ENCODE measurements at places on chromosomes 4 and X. TPM values are rescaled to one million over a fixed set of nuclear protein-coding genes. Genes with fewer than 3 reads are reported as not detected.

DNA sequence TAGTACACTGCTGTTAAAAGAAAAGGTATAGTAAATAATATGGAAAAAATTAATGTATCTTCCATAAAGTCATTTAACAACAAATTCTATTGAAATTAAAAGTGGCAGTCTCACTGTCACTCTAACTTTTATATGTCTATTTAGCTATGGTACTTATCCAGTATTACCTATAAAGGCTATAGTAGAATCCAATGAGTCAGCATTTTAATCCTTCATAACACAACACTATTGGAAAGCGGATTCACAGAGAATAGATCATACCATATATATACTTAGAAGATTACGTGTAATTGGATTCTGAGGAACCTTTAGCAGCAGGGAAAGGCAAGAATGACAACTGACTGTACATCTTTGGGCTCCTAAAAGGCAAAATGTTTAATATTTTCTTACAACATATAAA, 1942.6 kb downstream of the PCDH7 start:
- H3K36me3 ChIP-seq, result no peaks in the 10 kb centered on the region
- H3K4me1 ChIP-seq, result no peaks in the 10 kb centered on the region
- H3K27me3 ChIP-seq, result no peaks in the 10 kb centered on the region
- DNase-seq, result no peak
- H3K27ac ChIP-seq, result no peak overlapping the region

Gene MAP9
- total RNA-seq, result 8.8 TPM

DNA sequence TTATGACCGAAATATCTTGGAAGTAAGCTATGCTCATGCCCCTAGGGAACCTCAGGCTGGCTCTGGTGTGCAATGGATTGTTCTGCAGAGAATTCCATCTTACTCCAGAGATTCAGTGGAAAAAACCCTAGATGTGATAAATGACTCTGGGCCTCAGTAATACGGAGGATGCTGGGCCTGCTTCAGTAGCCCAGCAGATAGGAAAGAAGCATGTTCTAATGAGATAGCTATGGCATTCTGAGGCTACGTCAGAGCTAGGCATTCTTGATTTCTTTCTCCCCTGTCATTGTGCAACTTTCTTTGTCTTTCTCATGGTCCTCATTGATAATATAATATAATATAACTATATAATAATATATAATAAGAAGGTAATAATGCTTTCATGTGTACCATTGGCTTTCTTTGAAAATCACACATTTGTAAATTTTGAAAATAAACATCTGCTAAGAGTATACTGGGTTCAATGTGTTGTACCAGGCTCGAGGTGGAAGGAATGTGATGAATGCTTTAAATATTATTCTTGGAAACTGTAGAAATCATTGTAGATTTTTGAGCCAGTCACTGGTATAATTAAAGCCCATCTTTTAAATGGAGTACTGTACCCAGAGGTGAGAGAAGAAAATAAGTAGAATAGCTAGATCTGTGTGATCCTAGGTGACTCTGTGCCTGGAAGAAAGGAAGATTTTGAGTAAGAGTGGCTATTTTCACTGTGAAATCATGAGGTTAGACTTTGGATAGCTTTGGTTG, 152.0 kb downstream of the IL15 start:
- H3K4me1 ChIP-seq, result no peaks in the 10 kb centered on the region
- no peak for DNase-seq
- H3K36me3 ChIP-seq, result no peaks in the 10 kb centered on the region
- no peak overlapping the region for H3K27ac ChIP-seq

DNA sequence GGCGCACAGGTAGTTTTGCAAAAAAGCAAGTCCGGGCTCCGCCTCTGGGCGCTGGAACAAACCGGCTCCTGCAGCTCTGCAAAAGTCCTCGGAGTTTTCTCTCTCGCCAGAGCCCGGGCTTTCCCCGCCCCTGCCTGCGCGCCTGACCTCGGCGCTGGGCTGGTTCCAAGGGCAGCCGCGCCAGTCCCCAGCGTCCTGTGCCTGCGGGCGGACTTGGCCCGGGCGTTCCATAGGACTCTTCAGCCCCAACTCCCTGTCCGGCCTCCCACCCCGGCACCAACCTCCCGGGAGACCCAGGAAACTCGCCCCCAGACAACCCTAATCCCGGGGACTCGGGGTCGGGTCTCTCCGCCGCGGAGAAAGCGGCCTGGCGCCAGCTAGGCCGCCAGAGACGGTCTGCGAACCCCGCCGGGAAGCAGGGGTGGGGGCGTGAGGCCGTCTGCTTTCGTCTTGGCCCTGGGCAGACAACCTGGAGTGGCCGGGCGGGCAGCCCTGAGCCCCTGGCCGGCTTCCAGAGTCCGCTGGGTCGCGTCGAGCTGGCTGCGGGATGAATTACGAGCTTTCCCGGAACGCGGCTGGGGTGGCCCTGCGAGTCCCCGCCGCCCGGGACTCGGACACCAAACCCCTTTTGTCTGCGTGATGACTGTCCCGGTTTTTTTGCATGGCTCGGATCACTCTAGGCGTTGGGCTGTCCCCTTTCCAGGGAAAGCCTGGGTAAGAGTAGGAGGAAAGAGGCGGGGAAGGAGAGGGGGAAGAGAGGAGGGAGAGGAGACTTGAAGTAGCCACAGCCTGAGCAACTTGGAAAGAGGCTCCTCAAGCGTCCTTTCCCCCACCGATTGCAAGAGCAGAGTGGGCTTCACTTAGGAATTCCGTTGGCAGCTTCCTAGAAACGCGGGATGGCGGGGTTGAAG, 916 bp downstream of the MXRA5 start:
- DNase-seq, result peak; percentile 49
- H3K4me1 ChIP-seq, result peaks cover 3% of the 10 kb centered on the region
- no peaks in the 10 kb centered on the region for H3K36me3 ChIP-seq
- H3K4me3 ChIP-seq, result peak overlapping the region; percentile 57
- peak overlapping the region; percentile 75 for H3K27ac ChIP-seq

Gene INPP4B
- 93.4 TPM for total RNA-seq

GRCh38 chr4:70627620-70628019, 924 bp upstream of the ENAM start:
- H3K27me3 ChIP-seq, result no peaks in the 10 kb centered on the region
- H3K27ac ChIP-seq, result no peak overlapping the region
- no peaks in the 10 kb centered on the region for H3K36me3 ChIP-seq
- DNase-seq, result no peak
- no peak overlapping the region for H3K4me3 ChIP-seq

- no peaks in the 10 kb centered on the region for H3K27me3 ChIP-seq
- no peak for DNase-seq
- H3K27ac ChIP-seq, result no peak overlapping the region
Measured at GRCh38 chr4:74320559-74321118, 12.4 kb downstream of the EPGN start.

GRCh38 chr4:87313756-87314155, 8.9 kb downstream of the HSD17B13 start:
- H3K27ac ChIP-seq, result no peak overlapping the region
- H3K4me3 ChIP-seq, result no peak overlapping the region
- H3K36me3 ChIP-seq, result no peaks in the 10 kb centered on the region
- DNase-seq, result no peak
- no peaks in the 10 kb centered on the region for H3K4me1 ChIP-seq
- no peaks in the 10 kb centered on the region for H3K27me3 ChIP-seq

Gene NDST4
- total RNA-seq, result not detected

- DNase-seq, result no peak
- H3K4me1 ChIP-seq, result no peaks in the 10 kb centered on the region
- H3K27me3 ChIP-seq, result no peaks in the 10 kb centered on the region
- H3K27ac ChIP-seq, result no peak overlapping the region
- no peak overlapping the region for H3K4me3 ChIP-seq
Measured at GRCh38 chr4:74297539-74297938, 10.7 kb upstream of the EPGN start.

DNA sequence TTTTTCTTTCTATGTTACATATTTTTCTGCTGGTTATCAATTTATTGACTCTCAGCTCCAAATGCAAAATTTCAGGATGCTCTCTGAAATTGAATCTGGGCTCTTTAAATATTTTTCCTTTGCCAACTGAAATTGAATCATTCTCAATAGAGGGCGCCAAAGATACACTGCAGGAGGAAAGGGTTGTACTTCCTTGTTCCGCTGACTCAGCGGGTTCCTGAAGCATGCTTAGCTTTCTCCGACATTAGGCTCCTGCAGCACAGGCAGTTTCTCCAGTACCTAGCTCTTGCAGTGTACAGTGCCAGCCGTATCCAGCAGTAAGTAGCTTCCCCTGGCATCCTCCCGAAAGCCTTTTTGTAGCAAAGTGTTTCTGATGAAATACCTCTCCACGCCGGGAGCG, 28.8 kb upstream of the CFAP47 start:
- no peaks in the 10 kb centered on the region for H3K36me3 ChIP-seq
- H3K4me1 ChIP-seq, result no peaks in the 10 kb centered on the region
- H3K27me3 ChIP-seq, result peaks cover 16% of the 10 kb centered on the region
- DNase-seq, result no peak
- H3K27ac ChIP-seq, result no peak overlapping the region

DNA sequence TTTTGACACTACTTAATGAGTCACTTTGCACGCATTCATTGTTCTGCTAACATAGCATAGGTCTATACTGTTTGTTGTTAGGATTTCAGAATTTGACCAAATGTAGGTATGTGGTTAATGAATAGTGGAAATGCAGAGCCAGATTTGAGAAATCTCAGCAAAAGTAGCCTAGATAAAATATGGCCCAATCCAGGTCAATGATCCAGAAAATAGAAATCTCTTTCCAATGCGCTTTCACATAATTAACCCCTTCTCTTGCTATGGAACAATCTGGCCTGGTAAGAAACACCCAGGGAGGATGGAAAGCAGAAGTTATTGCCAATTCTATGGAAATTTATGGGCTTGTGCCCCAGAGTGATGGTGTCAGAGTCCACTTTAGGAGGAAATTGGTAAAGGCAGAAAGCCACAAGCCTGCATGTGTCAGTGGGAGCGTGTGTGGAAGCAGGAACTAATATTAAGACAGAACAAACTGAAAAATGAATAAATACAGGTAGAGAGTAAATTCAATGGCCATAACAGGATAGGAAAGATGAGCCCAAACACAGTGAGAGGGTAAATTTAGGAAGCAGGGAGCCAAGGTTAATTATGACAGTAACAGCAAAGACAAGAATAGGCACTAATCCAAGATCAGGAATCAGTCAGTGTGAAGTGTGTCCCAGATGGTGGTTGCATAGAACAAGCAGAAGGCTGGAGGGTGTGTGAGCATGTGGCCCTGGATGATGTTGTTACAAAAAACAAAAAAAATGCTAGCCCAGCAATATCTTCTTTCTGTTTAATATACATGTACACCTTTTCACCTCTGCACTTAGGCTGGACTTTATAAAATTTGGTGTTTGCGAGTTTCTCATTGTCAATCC, 102.9 kb downstream of the SYTL5 start:
- H3K36me3 ChIP-seq, result no peaks in the 10 kb centered on the region
- DNase-seq, result no peak
- H3K27ac ChIP-seq, result no peak overlapping the region

DNA sequence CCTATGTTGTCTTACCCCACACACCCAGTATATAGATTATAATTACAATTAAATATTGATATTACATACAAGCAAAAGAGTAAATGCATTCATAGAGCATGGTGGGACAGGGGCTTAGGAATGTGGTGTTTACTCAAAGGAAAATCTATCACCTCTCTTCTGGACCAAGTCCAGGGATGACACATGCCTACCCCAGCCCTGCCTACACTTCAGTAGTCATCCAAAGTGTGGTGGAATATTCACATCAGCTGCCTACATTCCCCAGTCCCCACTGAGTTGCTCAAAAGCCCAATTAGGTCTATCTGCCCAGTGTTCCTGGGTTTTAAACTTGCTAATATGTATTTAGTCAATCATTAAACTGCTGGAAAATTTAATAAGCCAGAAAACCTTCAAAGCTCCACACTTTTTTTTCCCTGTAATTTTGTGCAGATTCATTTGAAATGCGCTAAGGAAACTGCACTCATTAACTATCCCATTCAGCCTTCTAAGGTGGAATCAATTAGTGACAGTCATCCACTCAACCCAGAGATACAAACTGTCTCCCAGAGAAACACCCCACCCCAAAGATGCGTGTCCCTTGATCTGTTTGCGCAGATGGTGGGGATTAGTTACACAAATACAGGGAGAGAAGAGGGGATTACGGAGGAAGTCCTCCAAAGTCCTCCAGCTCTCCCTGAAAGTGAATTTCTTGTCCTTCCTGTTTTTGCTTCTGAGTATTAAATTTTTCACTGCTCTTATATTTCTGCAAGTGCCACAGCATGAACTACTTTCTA, 91.7 kb upstream of the KDR start:
- H3K36me3 ChIP-seq, result no peaks in the 10 kb centered on the region
- peaks cover 2% of the 10 kb centered on the region for H3K4me1 ChIP-seq
- H3K27me3 ChIP-seq, result no peaks in the 10 kb centered on the region
- DNase-seq, result no peak
- no peak overlapping the region for H3K4me3 ChIP-seq

DNA sequence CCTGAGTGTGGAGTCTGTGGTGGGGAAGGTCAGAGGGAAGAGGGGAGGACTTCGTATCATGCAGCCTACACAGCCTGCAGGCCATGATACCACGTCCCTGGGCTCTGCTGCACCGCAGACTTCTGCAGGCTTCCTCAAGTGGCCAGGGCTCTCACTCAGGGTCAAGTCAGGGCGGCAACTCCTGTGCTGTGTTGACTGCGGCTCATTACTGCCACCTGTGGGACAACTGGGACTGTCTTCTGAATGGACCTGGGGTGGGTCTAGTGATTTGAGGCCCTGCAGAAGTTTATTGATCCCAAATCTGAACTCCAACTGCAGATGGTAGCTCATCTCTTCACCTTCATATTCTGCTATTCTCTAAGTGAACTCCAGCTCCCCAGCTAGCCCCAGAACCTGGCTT, 167.1 kb downstream of the NSUN7 start:
- H3K4me1 ChIP-seq, result no peaks in the 10 kb centered on the region
- H3K27me3 ChIP-seq, result no peaks in the 10 kb centered on the region
- H3K4me3 ChIP-seq, result no peak overlapping the region
- no peak for DNase-seq
- H3K36me3 ChIP-seq, result no peaks in the 10 kb centered on the region

Gene STARD8
- total RNA-seq, result 9.2 TPM

DNA sequence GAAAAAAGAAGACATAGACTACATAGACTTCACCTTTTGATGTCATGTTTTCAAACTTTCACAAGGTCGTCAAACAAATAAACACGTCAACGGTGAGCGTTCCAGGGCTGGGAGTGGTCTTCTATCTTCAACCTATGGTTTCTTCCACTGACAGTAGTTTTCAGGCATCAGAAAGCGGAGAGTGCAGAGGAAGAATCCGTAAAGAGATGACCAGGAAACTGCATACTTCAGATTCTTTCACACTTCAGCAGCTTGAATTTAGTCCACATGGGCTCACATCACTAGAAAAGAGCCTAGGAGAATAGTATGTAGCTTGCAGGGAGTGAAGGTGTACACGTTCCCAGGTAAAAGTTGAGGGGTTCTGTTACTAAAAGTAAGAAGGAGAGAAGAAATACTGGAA, 58.5 kb downstream of the NPY1R start:
- H3K4me1 ChIP-seq, result no peaks in the 10 kb centered on the region
- no peaks in the 10 kb centered on the region for H3K27me3 ChIP-seq
- no peak for DNase-seq

- no peaks in the 10 kb centered on the region for H3K36me3 ChIP-seq
- no peak for DNase-seq
- no peaks in the 10 kb centered on the region for H3K27me3 ChIP-seq
- H3K4me1 ChIP-seq, result peaks cover under 1% of the 10 kb centered on the region
Measured at GRCh38 chr4:139735381-139736273, 70.0 kb downstream of the MGST2 start.

All from breast epithelium (tissue), 4 donors.